SK-N-DZ (cell line): ENCODE measurements at places on chromosomes 13 and 19.

DNA sequence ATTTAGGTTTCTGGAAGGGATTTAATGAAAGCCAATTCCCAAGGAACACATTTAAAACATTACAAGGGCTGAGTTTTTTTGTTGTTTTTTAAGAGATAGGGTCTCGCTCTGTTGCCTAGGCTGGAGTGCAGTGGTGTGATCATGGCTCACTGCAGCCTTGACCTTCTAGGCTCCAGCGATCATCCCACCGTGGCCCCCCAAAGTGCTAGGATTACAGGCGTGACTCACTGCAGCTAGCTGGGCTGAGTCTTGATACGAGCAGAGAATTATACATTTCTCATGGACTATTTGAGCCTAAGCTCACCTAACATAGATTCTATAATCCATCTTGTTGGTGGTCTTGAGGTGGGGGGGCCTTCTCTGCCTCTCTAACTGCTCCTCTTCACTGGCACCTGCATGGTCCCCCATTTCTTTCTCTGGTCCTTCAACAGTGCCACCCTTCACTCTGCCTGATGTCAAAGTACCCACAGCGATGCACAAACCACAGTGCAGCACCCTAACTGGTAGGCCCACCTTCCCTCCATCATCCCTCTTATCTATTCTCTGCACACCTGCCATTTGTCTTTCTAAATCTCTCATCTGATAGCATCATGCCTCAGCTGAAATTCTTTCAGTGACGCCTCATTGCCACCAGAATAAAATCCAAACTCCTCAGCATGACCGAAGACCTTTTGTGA, 37.4 kb downstream of the DOCK9 start:
- DNase-seq = no peak

GRCh38 chr19:50263176-50263575, 59.8 kb downstream of the MYH14 start:
- DNase-seq = no peak

DNA sequence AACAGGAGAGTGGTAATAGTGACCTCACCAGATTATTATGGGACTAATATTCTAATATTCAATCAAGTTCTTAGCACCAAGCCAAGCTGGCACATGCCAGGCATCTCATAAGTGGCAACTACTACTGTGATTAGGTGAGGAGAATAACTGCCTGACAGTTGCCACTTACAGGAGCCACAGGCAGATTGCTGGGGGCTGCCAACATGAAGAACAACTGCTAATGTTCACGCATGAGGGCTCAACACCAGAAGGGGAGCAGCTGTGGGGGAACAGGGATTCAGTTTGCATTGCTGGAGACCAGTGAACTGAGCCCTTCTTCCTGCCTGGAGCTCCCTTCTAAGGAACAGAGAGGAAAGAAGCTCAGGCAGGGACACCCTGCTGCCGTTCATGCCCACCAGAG, 504.5 kb downstream of the FOXO1 start:
- DNase-seq = no peak

DNA sequence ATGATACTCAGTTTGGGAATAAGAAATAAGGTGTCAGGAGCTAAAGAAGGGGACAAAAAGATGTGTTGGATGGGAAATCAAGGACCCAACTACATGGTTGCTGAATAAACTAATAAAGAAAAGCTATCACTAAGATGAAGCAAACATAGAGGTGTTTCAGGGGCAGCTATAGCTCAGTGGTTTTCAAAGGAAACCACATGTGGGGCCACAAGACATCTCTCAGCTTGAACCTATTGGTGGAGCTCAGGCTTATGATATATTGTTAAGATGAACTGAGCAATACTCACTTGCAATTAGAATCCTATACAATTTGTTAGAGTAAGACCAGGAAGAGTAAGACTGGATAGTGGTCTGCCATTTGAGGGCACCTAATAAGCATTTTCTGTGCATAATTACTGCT, 45.1 kb upstream of the SPRY2 start:
- DNase-seq = no peak

- peak; percentile 80 for DNase-seq
Observed at GRCh38 chr13:52848455-52849195, at the start of gene PCDH8. TSS of gene PCDH8 (minus strand) at chr13:52848640. CDS start at chr13:52848436, 204 bp downstream.

DNA sequence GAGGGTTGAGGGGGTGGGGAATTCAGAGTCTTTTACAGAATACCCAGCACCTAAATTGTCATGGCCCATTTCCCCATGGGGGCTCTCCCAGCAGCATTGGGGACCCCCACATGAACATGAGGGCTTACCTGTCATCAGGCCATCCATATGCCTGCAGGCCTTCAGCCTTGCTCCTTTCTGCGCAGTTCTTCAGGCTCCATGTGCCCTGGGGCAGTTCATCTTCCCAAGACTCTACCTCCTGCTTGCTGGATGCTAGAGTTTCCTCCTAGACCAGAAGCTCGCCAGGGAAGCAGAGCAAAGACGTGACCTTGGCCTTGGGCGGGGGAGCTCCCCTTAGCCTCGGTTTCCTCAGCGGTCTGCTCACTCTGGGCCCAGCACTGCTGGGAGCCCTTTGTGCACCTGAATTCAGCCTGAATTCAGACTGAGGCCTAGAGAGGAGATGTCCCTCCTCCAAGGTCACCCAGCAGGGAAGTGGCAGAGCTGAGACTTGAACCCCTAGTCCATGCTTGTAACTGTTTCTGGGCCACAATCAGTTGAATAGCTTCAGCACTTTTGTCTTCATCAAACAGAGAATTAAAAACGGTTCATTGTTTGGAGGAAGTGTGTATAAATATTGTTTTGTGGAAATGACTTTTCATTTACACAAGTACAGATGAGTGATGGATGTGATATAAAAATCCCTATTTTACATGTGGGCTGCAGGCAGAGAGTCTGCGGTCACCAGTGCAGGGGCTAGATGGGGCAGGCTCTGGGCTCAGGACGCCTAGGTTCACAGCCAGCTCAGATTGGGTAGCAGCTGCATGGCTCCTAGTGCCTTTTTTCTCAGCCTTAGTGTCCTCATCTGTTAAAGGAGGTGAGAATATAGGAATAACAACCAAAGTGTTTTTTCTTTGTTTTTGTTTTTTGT, 9.5 kb downstream of the PPP5C start:
- DNase-seq = no peak

DNA sequence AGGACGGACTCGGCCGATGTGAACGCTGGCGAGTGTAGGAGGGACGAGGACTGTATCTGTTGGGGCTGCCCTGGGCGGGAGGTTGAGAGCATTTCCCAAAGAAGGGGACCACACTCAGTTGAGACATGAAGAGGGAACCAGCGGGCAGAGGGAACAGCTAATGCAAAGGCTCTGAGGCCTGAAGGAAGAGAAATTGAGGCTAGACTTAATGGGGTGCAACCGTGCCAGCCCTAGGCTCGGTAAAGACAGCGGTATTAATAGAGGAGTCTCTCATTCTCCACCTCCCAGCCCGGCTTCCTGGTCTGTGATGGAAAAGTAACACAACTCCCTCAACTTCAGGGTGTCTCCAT, 1.1 kb downstream of the MPV17L2 start:
- DNase-seq = no peak

- no peak for DNase-seq
Observed at GRCh38 chr13:44133626-44134025, 240.0 kb upstream of the SERP2 start.

- no peak for DNase-seq
Observed at GRCh38 chr13:97889803-97890202, 63.7 kb upstream of the IPO5 start.

GRCh38 chr19:15118248-15118647, 11.0 kb downstream of the SYDE1 start:
- no peak for DNase-seq

GRCh38 chr19:290372-291005, 714 bp downstream of the PLPP2 start:
- DNase-seq = no peak

DNA sequence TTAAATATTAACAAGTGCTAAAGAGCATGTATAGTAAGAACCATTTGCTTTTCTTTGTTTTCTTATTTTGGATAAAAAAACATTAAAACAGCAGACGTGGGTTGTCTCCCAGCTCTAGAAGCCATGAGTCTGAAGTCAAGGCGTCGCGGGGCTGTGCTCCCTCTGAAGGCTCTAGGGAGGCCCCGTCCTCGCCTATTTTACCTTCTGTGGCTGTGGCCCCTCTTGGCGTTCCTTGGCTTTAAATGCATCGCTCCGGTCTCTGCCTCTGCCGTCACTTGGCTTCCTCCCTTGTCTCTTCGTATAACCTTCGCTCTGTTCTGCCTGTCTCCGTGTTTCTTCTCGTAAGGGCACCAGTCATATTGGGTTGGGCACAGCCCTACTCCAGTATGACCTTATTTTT, 75.3 kb downstream of the ING1 start:
- no peak for DNase-seq

DNA sequence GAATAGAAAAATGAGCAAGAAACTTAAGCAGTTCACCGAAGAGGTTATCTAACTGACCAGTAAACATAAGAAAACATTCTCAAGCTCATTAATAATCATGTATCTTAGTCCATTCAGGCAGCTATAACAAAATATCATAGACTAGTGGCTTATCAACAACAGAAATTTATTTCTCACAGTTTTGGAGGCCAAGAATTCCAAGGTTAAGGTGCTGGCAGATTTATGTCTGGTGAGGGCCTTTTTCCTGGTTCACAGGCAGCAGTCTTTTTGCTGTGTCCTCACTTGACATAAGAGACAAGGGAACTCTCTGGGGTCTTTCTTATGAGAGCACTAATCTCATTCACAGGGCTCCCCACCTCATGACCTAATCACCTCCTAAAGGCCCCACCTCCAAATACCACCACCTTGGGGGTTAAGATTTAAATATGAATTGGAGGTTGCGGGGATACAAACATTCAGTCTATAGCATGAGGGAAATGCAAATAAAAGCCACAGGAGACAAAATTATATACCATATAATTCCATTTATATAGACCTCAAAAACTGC, 123.6 kb downstream of the ZAR1L start:
- DNase-seq = no peak

DNA sequence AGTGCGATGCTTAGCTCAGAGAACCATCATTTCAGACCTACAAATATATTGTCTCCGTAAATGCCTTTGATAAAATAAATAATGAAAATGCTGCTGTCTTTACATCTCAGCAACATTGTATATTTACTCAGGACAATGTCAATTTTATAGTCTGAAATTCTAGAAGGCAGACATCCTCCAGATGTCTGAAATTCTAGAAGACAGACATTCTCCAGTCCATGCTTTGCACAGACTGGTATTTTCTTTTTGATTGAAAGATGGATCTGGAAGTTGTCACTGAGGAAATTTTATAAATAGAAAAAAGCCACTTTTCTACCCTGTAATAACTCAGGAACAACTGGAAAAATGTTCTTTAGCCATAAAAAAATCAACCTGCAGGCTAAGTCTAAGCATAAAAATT, 2293.3 kb downstream of the PCDH9 start:
- peak; percentile 87 for DNase-seq

DNA sequence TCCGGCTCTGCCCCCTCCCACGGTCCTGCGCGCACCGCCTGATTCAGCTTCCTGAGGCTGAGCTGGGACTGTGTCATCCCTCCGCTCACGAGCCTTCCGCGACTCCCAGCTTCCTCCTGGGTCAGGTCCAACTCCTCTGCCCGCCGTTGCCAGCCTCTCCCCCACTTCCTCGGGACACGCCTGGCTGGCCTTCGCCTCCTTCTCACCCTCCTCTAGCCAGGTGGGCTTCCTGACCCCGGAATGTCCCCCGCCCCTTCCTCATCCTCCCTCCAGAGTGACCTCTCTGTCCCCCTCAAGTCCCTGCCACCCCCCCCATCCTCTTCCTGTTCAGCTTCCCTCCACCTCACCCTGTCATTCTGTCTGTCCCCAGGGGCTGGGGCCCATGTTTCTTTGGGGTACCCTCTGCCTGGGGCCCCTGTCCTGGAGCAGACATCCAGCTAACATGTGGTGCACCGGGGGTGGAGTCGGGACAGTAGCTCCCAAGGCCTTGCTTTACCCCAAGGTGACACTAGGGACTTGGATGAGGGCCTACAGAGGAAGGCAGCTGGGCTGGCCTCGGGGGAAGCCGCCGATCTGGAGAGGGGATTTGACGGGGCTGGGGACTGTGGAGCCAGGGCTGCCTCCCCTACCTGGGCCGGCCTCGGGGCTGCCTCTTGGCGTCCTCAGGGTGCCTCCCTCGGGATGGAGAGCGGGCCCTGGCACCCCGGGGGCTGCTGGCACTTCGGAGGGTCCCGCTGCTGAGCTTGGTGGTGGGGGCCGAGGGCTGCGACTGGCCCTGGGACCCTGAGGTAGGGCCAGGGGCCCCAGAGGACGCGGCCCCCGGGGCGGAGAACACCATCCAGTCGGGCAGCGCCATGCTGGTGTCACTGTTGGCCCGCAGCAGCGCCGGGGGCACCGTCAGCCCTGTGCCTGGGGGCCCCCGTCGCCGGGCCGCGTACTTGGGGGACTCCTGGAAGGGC, 16.5 kb downstream of the SHANK1 start:
- DNase-seq = no peak

GRCh38 chr13:113657851-113658741, at the start of gene ATP4B:
TSS of gene ATP4B (minus strand) at chr13:113658198. CDS start at chr13:113658144, 54 bp downstream.
- no peak for DNase-seq

DNA sequence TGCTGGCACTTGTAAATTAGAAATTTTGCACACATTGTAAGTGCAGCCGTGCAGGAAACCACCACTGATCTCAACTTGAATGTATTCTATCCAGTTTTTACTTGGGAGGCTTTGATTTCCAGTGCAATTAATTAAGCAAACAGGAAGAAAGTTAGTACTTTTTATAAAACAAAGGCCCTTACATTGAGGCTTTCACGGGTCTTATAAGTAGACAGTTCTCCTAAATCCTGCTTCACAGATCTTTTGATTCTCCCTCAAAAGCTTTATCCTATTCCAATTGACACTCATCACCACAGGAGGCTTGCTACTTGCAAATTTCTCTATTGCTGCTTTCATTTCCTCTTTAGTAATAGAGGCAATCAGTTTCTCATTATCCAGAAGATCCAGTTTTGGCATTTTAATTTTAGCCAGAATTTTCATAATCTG, 90.1 kb downstream of the ERCC5 start:
- no peak for DNase-seq

- no peak for DNase-seq
Observed at GRCh38 chr19:19554074-19555023, 16.3 kb downstream of the CILP2 start.

GRCh38 chr19:6424195-6424938, at the start of gene KHSRP:
TSS of gene KHSRP (minus strand) at chr19:6424811. CDS start at chr19:6424701, 110 bp downstream.
- no peak for DNase-seq
